ENCODE measurements at places on chromosomes 13 and 19.

DNA sequence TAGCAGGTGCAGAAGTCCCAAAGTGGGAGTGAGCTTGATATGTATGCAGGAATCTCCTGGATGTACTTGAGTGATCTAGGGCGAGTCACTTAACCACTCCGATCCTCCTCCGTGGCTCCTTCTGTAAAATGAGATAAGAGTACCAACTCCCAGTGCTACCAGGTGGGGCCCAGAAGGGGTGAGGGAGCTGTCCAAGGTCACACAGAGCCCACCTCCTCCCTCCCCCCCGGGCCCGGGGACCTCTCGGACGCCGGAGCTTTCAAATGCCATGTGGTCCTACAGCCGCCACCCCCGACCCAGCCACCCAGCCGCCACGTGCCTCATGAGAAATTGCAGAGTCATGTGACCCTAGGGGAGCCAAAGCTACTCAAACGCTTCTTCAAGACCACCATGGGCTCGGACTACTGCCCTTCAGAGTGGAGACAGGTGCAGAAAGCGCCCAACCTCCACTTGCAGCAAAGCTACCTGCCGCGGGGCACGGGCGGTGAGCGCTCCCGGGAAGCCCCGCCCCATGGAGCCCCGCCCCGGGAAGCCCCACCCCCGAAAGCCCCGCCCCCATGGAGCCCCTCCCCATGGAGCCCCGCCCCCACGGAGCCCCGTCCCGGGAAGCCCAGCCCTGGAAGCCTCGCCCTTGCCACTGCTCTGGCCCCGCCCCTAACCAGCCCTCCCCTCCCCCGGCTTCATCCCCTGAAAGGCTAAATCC lies 10.1 kb upstream of the ZNF358 start:
- DNase-seq: no peak

DNA sequence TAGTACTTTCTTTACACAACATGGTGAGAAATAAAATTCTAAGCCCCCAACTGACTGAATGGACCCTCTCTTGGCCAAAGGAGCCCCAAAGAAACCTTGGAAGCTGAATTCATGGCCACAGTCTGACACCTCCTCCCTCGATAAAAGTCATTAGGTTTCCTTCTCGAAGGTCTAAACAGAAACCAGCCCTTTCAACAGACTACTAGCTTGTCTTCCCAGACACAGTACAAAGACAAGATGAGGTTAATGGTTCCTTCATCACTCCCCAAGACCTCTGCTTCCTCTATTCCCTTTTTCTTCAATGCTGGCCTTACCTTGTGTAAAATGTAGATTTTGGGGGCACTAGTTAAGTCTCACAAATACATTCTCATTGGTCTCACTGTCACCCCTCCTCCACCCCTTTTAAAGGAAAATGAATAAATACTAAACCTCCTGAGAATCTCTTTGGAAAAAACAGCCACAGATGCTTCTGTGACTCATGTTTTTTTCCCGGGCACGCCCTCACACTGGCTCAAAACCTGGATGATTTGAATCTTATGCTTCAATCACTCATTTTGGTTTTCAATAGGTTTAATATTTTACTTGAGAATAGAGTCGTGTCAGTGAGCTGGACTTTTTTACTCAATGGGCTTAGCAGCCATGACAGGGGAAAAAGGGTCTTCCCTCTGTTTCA lies 65.8 kb upstream of the MED4 start:
- peak; percentile 14 for DNase-seq

- peak; percentile 94 for DNase-seq
Observed at GRCh38 chr19:4870025-4870700, 2.7 kb upstream of the PLIN3 start.

- DNase-seq: no peak
Observed at GRCh38 chr19:28943651-28944050, 269.3 kb downstream of the UQCRFS1 start.

GRCh38 chr13:20492641-20493040 lies 33.0 kb downstream of the CRYL1 start:
- DNase-seq: peak; percentile 35

DNA sequence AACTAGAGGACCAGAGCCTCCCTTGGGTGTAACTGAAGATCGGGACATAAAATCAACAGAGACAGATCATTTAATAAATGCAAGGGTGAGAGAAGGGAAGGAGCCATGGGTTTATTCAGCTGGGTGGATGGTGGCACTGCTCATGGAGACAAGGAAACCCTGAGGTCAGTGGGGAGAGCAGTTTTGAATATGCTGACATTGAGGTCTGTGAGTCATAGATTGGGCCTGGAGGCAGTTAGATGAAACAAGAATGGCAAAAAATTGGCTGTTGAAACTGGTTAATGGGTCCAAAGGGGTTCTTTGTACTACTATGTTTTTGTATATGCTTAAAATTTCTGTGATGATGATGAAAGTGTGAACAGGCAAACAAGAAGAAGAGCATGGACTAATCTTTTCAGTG lies 5.1 kb upstream of the GTF3A start:
- DNase-seq: no peak

GRCh38 chr19:33809960-33810359 lies 13.3 kb downstream of the KCTD15 start:
- peak; percentile 42 for DNase-seq
